Activated naive CD4-positive, alpha-beta T cell treated with anti-CD3 and anti-CD28 coated beads, Interleukin-2, amount 50 U/mL, for 16 hours (primary cell): ENCODE measurements at places on chromosomes 12 and 14.

- DNase-seq = no peak
Observed at GRCh38 chr12:75908961-75909605, 122.5 kb downstream of the PHLDA1 start.

DNA sequence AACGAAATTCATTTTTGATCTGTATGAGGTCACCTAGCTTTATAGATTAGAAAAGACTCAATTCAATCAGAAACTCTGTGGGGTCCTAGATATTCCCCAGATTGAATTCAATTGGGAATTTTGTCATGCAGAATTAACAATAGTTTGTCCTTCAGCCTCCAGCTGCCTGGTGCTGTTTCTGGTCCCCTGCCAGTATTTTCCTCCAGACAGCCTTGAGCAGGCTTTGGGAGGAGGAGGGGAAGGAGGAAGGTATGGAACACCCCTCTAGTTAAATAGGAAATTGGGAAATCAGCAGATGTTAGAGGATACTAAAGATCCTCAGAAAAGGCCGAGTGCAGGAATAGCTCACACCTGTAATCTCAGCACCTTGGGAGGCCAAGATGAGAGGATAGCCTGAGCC is 10.6 kb downstream of the GRIP1 start:
- no peak for DNase-seq

GRCh38 chr12:32107359-32108267 is 966 bp downstream of the BICD1 start:
- peak; percentile 59 for DNase-seq

DNA sequence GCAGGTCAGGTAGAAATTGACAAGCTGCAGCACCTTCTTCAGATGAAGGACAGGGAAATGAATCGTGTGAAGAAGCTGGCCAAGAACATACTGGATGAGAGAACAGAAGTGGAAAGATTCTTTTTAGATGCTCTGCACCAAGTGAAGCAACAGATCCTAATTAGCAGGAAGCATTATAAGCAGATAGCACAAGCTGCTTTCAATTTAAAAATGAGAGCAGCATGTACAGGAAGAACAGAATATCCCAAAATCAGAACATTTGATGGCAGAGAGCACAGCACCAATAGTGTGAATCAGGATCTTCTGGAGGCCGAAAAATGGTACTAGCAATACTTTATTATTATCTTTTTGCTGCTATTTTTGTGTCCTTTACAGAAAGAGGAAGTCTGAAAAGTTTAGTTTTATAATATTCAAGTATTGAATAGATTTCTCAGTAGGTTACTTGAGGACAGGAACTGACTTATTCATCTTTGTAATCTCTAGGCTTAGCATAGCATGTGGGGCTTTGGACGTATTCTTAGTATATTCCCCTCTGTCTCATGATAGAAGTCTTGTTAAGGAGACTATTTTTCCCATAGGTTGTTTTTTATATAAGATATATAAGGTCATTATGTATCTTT is 30.8 kb downstream of the BBOF1 start:
- DNase-seq = no peak

DNA sequence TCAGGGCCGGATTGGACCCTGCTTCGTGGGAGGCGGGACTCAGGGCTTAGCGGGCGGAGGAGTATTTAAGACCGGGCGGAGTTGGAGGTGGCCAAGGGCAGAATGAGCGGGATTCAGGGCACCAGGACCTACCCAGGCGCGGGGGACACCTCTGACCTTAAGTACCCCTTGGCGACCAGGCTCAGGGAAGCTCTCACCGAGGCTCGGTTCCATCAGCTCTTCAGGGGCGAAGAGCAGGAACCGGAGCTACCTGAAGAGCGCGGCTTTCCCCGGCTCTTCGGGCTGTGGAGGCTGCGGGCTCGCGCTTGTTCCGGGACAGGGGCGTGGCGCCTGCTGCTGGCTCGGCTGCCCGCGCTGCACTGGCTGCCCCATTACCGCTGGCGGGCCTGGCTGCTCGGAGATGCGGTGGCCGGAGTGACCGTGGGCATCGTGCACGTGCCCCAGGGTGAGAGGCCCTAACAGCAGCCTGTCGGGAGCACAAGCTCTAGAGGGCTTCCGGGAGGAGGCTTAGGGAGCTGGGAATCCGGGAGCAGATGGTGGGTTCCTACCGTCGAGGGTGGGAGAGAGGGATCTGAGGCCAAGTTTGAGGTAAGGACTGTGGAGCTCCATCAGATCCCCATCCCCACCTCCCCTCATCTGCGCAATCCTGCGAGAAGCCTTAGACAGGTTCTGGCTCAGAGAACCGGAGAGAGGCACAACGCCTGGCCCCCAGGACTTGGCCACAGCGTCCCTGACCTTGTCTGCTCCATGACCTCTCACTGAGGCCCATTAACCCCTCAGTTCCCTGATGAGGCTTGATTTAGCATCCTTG is 8.4 kb downstream of the ARHGEF25 start:
- peak; percentile 34 for DNase-seq

GRCh38 chr14:95523051-95523814 is 6.8 kb upstream of the SYNE3 start:
- peak; percentile 49 for DNase-seq

DNA sequence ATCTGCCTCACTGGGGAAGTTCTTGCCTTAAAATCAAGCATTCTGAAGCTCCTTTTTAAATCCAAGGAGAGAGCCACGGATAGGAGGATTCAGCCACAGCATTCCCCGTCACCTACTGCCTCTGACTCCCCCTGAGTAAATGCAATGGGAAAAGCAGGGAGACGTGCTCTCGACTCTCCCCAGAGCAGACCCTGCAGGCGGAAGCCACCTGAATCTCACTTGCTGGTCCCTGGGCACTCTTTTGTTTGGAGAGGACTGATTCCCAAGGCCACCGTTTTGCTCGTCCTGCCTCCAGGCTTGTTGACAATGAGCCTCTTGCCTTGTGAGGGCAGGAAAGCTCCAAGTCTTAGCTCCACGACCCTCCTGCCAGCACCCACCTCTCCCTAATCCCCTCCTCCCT is 204.5 kb downstream of the SLC15A4 start:
- no peak for DNase-seq

- no peak for DNase-seq
Observed at GRCh38 chr14:94366146-94366915, 22.1 kb downstream of the SERPINA1 start.

GRCh38 chr14:50619569-50620141 is 48.5 kb downstream of the SAV1 start:
- no peak for DNase-seq

- no peak for DNase-seq
Observed at GRCh38 chr12:131432532-131433260, 278.2 kb upstream of the SFSWAP start.

DNA sequence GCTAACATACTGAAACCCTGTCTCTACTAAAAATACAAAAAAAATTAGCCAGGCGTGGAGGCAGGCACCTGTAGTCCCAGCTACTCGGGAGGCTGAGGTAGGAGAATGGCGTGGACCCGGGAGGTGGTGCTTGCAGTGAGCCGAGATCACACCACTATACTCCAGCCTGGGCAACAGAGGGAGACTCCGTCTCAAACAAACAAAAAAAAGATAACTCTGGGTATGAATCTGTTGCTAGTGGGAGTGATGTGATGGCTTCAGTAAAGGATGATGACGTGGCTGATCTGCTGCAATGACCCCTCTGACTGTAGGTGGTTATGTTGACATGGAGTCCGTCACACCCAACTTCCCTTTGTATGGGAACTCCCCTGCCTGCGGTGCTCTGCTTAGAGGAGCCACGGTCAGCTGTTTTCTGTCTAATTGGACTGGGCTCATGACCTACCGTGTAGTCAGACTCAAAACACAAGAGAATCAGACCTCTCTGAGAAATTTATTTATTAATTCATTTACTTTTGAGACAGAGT is 59.1 kb upstream of the MED13L start:
- DNase-seq = no peak

DNA sequence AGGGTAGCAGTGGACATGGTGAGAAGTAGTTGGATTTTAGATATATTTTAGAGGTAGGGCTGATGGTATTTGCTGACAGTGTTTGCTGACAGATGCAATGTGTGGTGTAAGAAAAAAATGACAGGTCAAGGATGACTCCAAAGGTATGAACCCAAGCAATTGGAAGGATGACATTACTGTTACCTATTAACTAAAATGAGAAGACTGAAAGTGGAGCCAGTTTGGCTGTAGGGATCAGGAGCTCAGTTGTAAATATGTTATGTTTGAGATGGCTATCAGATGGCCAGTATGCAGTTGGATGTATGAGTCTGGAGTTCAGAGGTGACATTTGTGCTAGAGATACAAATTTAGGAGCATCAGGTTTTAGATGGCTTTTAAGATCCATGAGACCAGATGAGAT is 17.4 kb upstream of the SERPINA6 start:
- DNase-seq = no peak

- DNase-seq = no peak
Observed at GRCh38 chr12:116263844-116264243, 13.6 kb downstream of the MED13L start.

DNA sequence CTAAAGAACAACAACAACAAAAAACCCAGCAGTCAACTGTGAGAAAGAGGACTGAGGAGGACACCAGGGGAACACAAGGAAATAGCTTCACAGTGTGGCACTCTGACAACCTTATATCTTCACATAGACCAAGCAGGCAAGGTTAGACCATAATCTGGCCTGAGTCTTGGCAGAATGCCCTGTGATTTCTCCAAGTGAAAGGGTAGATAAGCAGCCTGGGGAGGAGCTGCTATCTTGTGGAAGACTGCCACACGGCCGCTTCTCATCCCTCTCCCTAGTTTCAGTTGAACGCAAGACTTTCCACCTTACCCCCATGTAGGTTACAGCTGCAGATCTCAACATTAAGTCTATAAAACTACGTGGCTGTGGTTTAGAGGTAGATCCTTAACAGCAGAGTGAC is 3.7 kb downstream of the SLC25A21 start:
- DNase-seq = no peak

DNA sequence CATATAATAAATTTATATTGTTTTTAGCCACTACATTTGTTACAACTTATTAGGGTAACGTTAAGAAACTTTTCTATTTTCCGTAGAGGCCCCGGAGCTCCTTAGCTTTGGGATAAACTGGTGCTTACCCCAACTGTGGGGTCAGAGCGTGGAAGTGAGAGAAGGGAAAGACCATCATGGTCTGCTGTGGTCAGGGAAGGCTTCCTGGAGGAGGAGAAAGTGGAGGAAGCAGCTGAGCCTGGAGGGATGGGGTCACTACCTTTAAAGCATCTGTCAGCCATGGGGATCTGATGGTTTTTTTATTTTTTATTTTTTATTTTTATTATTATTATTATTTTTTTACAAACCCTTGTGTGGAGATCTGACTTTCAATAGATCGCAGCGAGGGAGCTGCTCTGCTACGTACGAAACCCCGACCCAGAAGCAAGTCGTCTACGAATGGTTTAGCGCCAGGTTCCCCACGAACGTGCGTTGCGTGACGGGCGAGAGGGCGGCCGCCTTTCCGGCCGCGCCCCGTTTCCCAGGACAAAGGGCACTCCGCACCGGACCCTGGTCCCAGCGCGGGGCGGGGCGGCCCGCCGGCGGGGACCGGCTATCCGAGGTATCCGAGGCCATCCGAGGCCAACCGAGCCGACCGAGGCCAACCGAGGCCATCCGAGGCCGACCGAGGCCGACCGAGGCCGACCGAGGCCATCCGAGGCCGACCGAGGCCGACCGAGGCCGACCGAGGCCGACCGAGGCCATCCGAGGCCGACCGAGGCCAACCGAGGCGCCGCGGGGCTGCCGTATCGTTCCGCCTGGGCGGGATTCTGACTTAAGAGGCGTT is 1101.2 kb upstream of the TMEM132C start:
- peak; percentile 86 for DNase-seq

DNA sequence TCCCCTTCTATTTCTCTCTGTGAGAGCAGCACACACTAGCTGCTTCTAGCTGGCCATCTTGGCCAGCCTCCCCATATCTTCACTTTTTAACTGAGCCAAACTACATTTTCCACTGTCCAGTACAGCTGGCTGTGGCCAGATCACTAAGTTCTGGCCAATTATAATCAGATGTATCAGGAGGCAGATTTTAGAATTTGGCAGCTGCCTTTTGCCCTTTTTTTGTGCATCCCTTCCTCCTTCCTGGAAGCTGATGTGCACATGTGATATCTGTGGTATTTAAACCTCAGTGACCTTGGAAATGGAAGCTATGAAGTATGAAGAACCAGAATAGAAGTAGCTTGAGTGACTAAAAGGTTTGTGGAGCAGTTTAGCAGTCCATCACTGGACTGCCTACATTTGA is 49.8 kb upstream of the ANO6 start:
- DNase-seq = no peak

- peak; percentile 16 for DNase-seq
Observed at GRCh38 chr12:44874981-44875416, 1.1 kb downstream of the NELL2 start.

DNA sequence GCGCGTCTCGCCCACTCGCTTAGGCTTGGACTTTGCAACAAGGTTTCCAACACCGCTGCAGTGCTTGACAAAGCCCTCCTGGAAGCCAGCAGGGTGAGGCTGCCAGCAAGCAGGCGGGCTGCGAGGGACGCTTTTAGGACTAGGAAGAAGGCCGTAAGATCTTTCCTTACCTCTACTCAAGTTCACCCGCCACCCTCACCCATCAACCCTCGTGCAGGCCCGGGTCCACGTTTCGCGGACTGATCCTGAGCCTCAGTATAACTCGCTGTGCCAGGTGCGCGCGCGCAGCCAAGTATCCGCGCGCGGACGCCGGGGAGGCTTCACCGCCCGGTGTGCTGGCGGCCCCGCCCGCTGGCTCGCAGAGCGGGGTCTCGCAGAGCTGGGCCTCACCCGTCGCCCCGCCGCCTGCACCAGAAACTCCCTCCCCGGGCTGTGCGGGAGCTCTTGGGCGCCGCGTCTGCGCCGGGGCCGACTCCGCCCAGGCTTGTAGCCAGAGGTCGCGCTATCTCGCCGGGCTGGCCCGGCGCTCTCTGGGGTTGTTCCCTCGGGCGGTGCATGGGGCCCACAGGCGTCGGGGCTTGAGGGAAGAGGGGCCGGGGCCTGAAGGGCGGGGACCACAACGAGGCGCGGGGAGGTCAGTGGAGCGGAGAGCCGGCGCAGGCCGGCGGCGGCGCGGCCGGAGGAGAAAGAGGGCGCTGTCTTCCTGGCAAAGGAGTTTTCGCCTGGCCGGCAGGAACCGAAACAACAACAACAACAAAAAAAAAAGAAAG is 7.6 kb upstream of the SIX1 start:
- no peak for DNase-seq

GRCh38 chr14:30982533-30982932 is 42.9 kb upstream of the AP4S1 start:
- DNase-seq = no peak

GRCh38 chr14:22882529-22883172 is 371 bp upstream of the REM2 start:
- peak; percentile 58 for DNase-seq

DNA sequence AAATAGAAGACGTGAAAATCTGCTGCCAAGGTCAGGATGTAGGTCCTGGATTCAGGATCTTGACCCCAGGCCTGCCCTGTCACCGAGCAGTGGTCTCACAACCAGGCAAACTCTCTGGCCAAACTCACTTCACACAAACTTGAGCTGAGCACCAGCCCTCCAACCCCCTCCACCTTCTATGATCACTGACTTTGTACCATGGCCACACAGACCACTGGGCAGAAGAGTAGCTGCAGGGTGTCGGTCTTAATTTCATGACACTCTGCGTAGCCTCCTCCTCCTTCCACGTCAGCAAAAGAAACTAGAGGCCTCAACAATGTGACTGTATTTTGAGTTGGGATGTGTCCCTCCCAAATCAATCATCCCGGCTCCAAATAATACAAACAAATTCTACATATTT is 7.2 kb upstream of the TBX3 start:
- DNase-seq = no peak

- DNase-seq = peak; percentile 35
Observed at GRCh38 chr12:8038659-8039114, 6.2 kb downstream of the FOXJ2 start.

GRCh38 chr14:47833011-47833410 is 157.6 kb upstream of the MDGA2 start:
- DNase-seq = no peak
